ENCODE measurements at places on chromosomes 11 and 22. TPM values are rescaled to one million over a fixed set of nuclear protein-coding genes. Genes with fewer than 3 reads are reported as not detected.

DNA sequence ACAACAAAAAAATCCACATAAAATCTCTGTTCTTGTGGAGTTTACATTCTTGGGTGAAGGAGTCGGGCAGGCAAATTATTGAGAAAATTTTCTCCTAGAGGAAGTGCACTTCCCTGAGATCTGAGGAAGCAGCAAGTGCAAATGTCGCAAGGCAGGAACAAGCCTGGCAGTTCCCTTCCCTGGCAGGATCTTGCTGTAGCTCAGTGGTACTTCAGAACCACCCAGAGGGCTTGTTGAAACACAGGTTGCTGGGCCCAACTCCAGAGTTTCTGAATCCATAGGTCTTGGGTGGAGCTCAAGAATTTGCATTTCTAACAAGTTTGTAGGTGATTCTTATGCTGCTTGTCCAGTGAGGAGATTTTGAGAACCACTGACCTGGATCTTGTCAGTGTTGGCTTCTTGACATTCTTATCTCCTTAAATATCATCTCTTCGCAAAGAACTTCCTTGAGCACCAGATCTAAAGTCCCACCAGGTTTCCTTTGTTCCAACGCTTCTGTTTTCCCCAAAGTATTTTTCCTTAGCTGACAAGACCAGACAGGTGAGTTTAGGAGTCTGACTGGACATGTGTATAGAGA is 9.6 kb downstream of the QSER1 start:
- no peak for DNase-seq
- H3K27ac ChIP-seq: no peak overlapping the region
- H3K27me3 ChIP-seq: no peaks in the 10 kb centered on the region
- no peak overlapping the region for H3K4me3 ChIP-seq
- peaks cover 26% of the 10 kb centered on the region for H3K36me3 ChIP-seq
- H3K4me1 ChIP-seq: peaks cover 24% of the 10 kb centered on the region

CYB5R2 gene
- total RNA-seq: 16.4 TPM

DNA sequence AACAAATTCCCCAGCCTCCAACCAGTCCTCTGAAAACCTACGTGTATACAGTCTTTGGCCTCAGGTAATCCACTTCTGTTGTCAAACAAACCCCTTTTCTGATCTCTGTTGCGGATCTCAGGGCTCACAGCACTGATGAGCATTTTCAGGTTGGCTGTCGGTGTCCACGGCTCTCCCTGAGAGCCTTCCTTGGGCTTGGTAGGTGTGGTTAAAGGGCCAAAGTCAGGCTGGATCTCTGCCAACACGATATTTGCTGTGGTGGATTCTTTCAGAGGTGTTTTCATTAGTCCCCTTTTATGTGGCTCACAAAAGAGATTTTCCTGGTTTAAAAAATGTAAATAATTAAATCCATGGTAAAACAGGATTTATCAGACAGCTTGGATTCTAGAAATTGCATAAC is 2.9 kb downstream of the E2F8 start:
- no peak overlapping the region for H3K4me3 ChIP-seq
- peaks cover 30% of the 10 kb centered on the region for H3K27me3 ChIP-seq
- H3K36me3 ChIP-seq: peaks cover 51% of the 10 kb centered on the region
- H3K27ac ChIP-seq: no peak overlapping the region
- no peak for DNase-seq

GRCh38 chr22:43225609-43226008 is 38.7 kb upstream of the TTLL12 start:
- no peak overlapping the region for H3K4me3 ChIP-seq
- no peak overlapping the region for H3K27ac ChIP-seq
- H3K4me1 ChIP-seq: peaks cover 4% of the 10 kb centered on the region
- no peaks in the 10 kb centered on the region for H3K27me3 ChIP-seq
- no peak for DNase-seq

APOBEC3C gene
- 63.1 TPM for total RNA-seq

DNA sequence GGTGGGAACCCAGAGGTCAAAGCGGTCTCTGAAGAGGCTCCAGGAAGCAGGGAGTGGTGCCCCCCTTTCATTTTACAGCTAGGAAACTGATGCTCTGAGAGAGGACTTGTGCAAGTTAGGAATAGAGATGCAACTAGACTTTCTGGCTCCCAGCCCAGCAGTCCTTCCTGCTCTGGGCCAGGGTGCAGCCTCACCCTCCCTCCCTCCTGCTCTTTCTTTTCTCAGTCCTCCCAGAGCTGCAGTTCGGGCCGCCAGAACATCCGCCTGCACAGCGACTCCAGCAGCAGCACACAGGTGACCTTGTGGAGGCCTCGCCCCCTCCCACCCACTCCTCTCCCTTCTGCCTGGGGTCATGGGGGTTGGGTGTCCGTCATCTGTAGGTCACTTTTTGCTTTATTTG is 51.5 kb downstream of the LHFPL7 start:
- peaks cover 5% of the 10 kb centered on the region for H3K27me3 ChIP-seq
- H3K4me3 ChIP-seq: no peak overlapping the region
- no peaks in the 10 kb centered on the region for H3K36me3 ChIP-seq
- H3K27ac ChIP-seq: no peak overlapping the region
- no peaks in the 10 kb centered on the region for H3K4me1 ChIP-seq
- no peak for DNase-seq

MCAT gene
- 28.0 TPM for total RNA-seq

RBFOX2 gene
- total RNA-seq: 4.7 TPM

- DNase-seq: no peak
- H3K4me1 ChIP-seq: peaks cover 2% of the 10 kb centered on the region
- H3K27me3 ChIP-seq: no peaks in the 10 kb centered on the region
- no peak overlapping the region for H3K27ac ChIP-seq
- no peaks in the 10 kb centered on the region for H3K36me3 ChIP-seq
- no peak overlapping the region for H3K4me3 ChIP-seq
Observed at GRCh38 chr11:72774499-72774898, 19.3 kb downstream of the STARD10 start.

GRCh38 chr22:42198226-42198625 is 67.6 kb upstream of the CYP2D6 start:
- no peaks in the 10 kb centered on the region for H3K27me3 ChIP-seq
- no peak overlapping the region for H3K27ac ChIP-seq
- no peak for DNase-seq
- H3K36me3 ChIP-seq: peaks cover 22% of the 10 kb centered on the region
- H3K4me1 ChIP-seq: peaks cover 62% of the 10 kb centered on the region

DNA sequence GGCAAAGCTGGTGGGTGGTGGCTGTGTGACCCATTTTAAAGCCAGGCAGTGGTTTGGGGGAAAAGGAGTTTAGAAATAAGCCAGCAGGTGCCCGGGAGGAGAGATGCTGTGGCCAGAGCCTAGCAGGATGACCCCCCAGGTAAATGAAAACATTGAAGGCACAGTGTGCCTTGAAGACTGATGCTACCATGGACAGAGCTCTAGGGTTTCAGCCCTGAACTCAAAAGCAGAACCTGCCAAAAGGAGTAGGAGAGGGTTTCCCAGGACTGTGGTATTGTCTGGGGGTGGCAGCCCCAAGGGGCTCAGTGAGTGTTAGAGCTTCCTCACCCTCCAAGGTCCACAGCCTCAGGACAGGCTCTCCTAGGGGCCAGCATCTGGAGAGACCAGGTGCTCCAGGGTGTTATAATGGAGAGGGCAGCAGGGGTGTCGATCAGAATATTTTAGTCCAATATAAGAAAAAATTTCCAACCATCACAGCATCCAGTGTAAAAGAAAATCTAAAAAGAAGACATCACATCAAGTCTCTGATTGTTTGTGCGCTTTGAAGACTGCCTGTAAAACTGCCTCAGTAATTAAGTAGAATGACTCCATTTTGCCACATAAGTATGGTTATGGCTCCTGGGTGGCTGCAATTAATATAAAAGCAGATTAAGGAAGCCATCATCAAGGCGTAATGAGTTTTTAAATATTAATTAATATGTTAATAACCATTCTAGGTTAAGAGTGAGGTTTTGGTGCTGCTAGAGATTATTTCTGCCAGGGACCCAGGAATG is 88.6 kb upstream of the LMO1 start:
- no peak for DNase-seq
- peaks cover 30% of the 10 kb centered on the region for H3K27me3 ChIP-seq
- H3K27ac ChIP-seq: no peak overlapping the region
- H3K4me1 ChIP-seq: peaks cover 5% of the 10 kb centered on the region
- H3K4me3 ChIP-seq: no peak overlapping the region

- no peaks in the 10 kb centered on the region for H3K4me1 ChIP-seq
- H3K27ac ChIP-seq: no peak overlapping the region
- no peak for DNase-seq
- no peaks in the 10 kb centered on the region for H3K27me3 ChIP-seq
- no peaks in the 10 kb centered on the region for H3K36me3 ChIP-seq
- H3K4me3 ChIP-seq: no peak overlapping the region
Observed at GRCh38 chr11:25396847-25397246, 900.0 kb downstream of the LUZP2 start.

- no peak overlapping the region for H3K4me3 ChIP-seq
- no peak overlapping the region for H3K27ac ChIP-seq
- no peaks in the 10 kb centered on the region for H3K36me3 ChIP-seq
- H3K27me3 ChIP-seq: no peaks in the 10 kb centered on the region
Observed at GRCh38 chr11:2434008-2434407, 10.3 kb downstream of the TRPM5 start.

DNA sequence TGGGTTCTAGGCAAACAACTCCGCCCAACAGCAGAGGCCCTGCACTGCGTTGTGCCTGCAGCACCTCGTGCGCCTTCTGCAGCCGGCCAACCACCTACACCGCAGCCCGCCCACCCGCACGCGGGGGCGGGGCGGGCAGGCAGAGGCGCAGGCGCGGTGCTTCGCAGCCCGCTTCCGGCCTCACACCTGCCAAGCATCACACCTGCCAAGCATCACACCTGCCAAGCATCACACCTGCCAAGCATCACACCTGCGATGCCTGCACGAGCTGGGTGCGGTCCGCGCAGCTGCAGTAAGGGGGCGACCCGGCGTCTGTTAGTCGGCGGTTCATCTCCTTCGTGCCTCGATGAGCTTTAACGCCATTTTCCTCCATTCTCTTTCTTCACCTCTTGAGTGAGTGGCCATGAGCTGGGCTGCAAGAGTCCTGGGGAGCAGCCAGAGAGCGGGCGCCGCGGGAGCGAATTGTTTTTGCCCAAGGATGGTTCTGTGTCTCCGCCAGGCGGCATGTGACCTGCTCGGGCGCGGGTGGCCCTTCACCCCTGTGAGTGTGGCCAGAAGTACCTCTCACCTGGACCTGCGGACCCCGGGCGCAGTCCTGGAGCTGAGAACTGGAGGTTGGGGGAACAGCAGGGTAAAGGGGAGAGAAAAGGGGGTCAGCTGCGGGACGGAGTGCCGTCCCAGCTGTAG is at the start of gene LDHAL6A:
Gene LDHAL6A, plus strand, starts transcription at position 171 of the 687 bp plus-strand sequence. CDS start 825 bp downstream, outside the sequence.
- H3K27ac ChIP-seq: no peak within 1 kb of the TSS
- H3K36me3 ChIP-seq: no peaks in the 10 kb centered on the region
- peaks cover 4% of the 10 kb centered on the region for H3K27me3 ChIP-seq
- H3K4me3 ChIP-seq: no peak within 1 kb of the TSS
- peak; percentile 8 for DNase-seq
- H3K4me1 ChIP-seq: peaks cover 5% of the 10 kb centered on the region

TSSK2 gene
- not detected for total RNA-seq

GRCh38 chr22:32788904-32789624 is 12.4 kb upstream of the TIMP3 start:
- no peaks in the 10 kb centered on the region for H3K27me3 ChIP-seq
- no peak overlapping the region for H3K4me3 ChIP-seq
- no peak overlapping the region for H3K27ac ChIP-seq
- no peaks in the 10 kb centered on the region for H3K36me3 ChIP-seq
- H3K4me1 ChIP-seq: no peaks in the 10 kb centered on the region
- no peak for DNase-seq

GRCh38 chr11:73308961-73309919 is 1.2 kb downstream of the ARHGEF17 start:
- H3K36me3 ChIP-seq: no peaks in the 10 kb centered on the region
- DNase-seq: no peak
- H3K27me3 ChIP-seq: peaks cover 37% of the 10 kb centered on the region
- H3K27ac ChIP-seq: no peak overlapping the region
- H3K4me3 ChIP-seq: no peak overlapping the region

- H3K27ac ChIP-seq: no peak overlapping the region
- peaks cover 3% of the 10 kb centered on the region for H3K36me3 ChIP-seq
- H3K27me3 ChIP-seq: no peaks in the 10 kb centered on the region
- peaks cover 2% of the 10 kb centered on the region for H3K4me1 ChIP-seq
- no peak for DNase-seq
Observed at GRCh38 chr11:61347916-61348461, 13.7 kb downstream of the CYB561A3 start.

ISX gene
- total RNA-seq: not detected

GRCh38 chr11:111762981-111763643 is 3.1 kb downstream of the PPP2R1B start:
- H3K4me1 ChIP-seq: peaks cover 35% of the 10 kb centered on the region
- H3K27ac ChIP-seq: no peak overlapping the region
- no peak overlapping the region for H3K4me3 ChIP-seq
- no peaks in the 10 kb centered on the region for H3K27me3 ChIP-seq
- DNase-seq: no peak

GRCh38 chr11:134607963-134608750 is 196.1 kb upstream of the B3GAT1 start:
- DNase-seq: no peak
- no peaks in the 10 kb centered on the region for H3K36me3 ChIP-seq
- H3K4me3 ChIP-seq: no peak overlapping the region
- H3K27ac ChIP-seq: no peak overlapping the region
- peaks cover 8% of the 10 kb centered on the region for H3K27me3 ChIP-seq

MS4A2 gene
- total RNA-seq: not detected

DNA sequence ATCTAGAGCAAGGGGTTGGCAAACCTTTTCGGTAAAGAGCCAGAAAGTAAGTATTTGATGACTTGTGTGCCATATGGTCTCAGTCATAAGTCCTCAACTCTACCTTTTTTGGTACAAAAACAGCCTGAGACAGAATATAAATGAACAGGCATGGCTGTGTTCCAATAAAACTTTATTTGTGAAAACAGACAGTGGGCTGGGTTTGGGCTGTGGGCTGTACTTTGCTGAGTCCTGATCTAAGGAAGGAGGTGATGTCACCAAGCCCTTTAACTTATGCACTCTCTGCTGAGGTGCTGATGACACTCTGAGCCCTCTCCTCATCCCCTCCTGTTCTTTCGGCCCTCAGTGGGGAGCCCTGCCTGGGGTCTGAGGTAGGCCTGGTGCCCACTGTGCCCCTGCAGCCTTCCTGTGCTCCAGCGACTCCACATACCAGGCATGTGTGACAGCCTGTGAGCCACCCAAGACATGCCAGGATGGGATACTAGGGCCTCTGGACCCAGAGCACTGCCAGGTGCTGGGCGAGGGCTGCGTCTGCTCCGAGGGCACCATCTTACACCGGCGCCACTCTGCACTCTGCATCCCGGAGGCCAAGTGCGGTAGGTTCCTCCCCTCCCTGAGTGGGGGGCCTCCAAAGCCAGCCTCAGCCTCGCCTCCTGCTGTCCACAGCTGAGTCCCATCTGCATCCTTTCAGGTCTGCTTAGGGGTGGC is 85.9 kb upstream of the MYOD1 start:
- H3K36me3 ChIP-seq: no peaks in the 10 kb centered on the region
- H3K27me3 ChIP-seq: peaks cover 7% of the 10 kb centered on the region
- no peaks in the 10 kb centered on the region for H3K4me1 ChIP-seq
- no peak overlapping the region for H3K27ac ChIP-seq
